ENCODE measurements at places on chromosomes 13 and 19.

- no peak for DNase-seq
Measured at GRCh38 chr19:35105411-35106290, 10.0 kb upstream of the FXYD3 start.

GRCh38 chr19:14265290-14266036 lies 59.5 kb upstream of the ADGRL1 start:
- DNase-seq = no peak

DNA sequence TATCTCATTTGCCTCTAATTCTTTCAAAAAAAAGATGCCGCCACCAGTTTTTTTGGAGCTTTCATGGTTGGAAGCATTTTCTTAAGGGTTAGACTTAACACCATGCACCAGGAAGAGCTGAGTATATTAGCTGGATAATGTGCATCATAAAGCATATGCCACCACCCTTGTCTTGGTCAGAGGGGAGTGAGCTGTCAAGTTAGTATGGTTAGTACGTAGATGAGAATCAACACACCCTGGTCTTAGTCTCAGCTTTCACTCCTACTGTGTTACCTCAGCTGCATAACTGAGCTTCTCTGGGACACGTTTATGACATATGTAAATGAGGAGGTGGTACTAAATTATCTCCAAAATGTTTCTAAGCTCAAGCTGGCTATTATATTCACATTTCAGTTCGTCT lies 415.6 kb downstream of the DCT start:
- no peak for DNase-seq

- no peak for DNase-seq
Measured at GRCh38 chr13:49641801-49642291, 13.5 kb downstream of the ARL11 start.

- no peak for DNase-seq
Measured at GRCh38 chr19:19232261-19232721, 20.5 kb downstream of the NCAN start.

- DNase-seq = peak; percentile 2
Measured at GRCh38 chr19:41548954-41549688, 26.8 kb upstream of the CEACAM21 start.

DNA sequence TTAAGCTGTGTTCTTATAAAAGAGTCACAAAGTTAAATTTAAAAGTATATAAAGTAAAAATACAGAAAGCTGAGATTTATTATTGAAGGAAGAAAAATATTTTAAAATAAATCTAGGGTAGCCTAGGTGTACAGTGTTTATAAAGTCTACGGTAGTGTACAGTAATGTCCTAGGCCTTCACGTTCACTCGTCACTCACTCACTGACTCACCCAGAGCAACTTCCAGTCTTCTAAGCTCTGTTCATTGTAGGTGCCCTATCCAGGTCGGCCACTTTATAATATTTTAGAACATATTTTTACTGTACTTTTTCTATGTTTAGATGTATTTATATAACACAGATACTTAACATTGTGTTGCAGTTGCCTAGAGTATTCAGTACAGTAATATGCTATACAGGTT lies 47.4 kb downstream of the NDFIP2 start:
- DNase-seq = no peak

GRCh38 chr13:65836066-65836465 lies 1394.1 kb downstream of the PCDH9 start:
- DNase-seq = no peak

DNA sequence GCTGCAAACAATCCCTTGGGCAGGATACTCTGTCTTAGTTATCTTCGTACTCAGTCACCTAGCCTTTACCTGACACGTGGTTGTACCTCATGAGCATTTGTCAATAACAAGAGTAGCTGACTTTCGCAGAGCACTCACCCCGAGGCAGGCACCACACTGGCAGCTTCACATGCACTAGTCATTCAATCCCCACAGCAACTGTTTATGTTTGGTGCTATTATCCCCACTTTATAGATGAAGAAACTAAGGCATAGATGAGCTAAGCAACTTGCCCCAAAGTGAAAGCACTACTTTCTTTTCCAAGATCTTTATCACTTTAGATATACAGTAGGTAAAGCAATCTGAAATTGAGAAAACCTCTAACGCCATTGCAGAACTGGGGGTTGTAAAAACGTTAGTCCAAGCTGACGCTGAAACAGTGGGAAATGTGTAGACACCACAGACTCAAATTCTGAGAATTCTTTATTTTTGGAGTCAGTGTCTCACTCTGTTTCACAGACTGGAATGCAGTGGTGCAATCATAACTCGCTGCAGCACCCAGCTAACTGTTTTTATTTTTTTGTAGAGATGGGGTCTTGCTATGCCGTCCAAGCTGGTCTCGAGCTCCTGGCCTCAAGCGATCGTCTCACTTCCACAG lies 446.0 kb downstream of the FOXO1 start:
- no peak for DNase-seq

DNA sequence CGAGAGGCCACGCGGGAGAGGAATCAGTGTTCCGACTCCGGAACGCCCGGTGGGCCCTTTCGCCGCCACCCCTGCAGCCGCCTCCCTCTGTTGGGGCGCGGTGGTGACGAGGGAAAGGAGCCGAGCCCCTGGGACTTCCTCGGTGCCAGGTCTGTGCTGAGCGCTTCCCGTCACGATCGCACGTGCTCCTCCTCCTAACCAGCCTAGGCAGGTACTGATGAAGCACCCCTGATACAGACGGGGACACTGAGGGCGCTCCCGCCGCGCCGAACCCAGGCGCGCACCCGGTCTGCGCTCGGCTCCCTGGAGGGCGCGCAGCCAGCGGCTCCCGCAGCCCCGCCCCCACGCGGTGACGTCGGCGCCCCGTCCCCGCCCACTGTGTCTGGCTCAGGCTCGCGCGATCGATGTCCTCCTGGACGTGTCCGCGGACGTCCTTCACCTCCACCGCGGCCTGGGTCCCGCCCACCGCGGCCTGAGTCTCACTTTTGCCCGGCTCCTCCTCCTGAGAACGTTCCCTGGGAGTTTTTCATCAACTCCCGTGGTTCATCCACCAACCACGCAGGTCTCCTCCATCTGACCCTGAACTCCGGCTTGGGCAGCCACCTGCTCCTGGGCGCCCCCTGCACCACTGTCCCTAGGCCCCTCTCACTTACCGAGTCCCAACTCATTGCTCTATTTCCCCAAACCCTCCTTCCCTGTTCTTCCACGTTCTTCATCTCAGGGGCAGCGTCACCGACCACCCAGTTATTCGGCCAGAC lies 2.6 kb upstream of the KLK15 start:
- peak; percentile 83 for DNase-seq

DNA sequence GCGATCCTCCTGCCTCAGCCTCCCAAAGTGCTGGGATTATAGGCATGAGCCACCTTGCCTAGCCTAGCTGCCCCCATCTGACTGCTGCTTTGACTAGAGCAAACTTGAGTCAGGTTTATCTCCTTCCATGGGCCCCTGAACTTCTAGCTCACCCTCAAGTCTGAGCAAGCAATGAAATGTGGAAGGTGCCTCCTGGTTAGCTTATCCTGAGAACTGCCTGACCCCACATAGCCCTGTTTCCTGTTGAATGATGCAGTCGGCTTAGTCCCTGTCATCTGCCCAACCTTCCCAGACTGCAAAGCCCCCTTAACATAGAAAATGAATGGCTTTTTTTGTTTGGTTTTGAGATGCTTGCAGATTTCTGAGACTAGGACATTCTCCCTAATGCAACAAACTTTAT lies 8.9 kb upstream of the TMEM160 start:
- DNase-seq = no peak

DNA sequence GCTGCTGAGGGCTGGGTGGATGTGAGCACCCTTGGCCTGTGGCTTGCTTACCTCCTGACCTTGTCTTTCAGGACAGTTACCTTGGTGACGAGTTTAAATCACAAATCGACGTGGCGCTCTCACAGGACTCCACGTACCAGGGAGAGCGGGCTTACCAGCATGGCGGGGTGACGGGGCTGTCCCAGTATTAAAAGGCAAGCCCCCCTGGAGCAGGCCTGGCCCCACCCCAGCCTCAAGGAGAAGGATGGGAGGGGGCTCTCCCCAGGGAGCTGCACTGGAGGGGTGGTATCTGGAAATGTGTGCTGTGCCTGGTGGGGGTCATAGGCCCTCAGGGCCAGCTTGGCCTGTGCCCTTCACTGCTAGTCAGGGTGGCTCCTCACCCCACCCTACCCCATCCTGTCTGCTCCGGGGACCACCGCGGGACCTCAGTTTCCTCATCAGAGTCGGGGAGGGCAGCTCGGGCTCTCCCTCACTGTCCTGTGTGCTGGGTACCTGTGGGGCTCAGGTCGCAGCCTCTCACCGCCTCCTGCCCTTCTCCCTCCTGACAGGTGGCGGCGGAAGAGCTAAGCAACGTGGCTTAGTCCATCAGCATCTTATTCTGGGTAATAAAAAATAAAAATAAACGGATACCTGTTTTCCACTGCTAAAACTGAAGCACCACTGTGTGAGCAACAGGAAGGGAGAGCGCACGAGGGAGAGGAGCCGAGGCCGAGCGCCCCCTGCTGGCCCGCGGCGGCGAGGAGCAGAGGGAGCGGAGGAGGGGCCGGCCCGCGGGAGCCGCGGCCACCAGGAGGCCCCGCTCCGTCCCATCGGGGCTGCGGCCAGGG lies 29.8 kb downstream of the CERS1 start:
- DNase-seq = peak; percentile 77

DNA sequence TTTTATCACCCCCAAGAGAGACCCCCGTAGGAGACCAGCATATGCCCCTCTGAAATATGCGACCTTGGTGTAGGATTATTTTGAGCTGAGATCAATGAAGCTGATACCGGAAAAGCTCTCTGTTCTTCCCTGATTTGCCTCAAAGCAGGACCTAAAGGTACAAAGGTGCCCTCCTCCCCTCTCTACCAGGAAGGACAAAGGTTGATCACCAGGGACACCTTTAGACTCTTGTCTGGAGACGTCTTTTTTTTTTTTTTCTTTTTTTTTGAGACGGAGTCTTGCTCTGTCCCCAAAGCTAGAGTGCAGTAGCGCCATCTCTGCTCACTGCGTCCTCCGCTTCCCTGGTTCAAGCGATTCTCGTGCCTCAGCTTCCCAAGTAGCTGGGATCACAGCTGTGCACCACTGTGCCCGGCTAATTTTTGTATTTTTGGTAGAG lies 792 bp upstream of the PEX11G start:
- no peak for DNase-seq

GRCh38 chr13:89401264-89401675 lies 1730.1 kb downstream of the SLITRK5 start:
- DNase-seq = no peak

DNA sequence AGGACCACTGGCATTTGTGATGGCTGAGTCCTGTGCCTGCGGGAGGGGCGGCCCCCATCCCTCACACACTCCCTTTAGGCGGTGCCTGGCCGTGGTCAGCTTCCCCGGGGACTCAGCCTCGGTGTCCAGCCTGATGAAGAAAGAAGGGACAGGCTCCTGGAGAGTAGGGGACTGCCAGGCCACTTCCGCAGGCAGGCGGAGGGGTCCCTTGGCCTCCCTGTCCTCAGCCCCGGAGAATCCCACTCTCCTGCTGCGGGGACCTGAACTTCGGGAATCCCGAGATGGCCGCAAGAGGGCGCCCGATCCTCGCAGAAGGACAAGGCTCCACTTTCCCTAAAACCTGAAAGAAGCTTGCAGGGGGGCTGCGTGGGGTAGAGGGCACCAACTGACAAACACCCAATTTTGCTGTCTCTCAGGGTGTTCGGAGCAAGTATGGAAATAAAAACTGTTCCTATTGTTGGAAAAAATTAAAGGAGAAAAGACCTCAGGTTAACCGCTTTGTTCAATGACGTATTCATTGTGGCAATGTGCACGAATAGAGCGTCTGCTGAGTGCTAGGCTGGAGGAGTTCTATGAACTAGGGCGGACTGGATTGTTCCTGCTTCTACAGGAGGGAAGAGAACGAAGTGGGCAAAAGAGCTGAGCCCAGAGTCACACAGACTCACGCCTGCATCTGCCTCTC lies 297.3 kb downstream of the ZNF536 start:
- peak; percentile 84 for DNase-seq

DNA sequence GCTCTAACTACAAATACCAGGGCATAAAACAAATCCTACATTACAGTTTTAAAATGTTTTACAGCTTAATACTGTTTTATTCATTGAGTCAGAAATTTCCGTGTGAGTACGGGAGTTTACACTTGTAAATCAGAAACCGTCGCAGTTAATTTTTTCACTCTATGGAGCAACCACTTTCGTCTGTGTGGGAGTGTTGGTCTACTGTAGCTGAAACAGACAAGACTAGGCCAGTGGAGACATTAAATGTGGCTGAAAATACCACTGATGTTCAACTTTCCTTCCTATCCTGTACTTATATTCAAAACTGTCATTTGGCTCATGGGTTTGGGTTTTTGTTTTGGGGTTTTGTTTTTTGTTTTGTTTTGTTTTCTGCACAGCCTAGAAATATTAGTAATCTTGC lies 268.7 kb downstream of the DCT start:
- no peak for DNase-seq

- no peak for DNase-seq
Measured at GRCh38 chr13:98997738-98998641, 20.1 kb upstream of the DOCK9 start.

GRCh38 chr13:23788459-23788858 lies 100.7 kb downstream of the MIPEP start:
- no peak for DNase-seq

DNA sequence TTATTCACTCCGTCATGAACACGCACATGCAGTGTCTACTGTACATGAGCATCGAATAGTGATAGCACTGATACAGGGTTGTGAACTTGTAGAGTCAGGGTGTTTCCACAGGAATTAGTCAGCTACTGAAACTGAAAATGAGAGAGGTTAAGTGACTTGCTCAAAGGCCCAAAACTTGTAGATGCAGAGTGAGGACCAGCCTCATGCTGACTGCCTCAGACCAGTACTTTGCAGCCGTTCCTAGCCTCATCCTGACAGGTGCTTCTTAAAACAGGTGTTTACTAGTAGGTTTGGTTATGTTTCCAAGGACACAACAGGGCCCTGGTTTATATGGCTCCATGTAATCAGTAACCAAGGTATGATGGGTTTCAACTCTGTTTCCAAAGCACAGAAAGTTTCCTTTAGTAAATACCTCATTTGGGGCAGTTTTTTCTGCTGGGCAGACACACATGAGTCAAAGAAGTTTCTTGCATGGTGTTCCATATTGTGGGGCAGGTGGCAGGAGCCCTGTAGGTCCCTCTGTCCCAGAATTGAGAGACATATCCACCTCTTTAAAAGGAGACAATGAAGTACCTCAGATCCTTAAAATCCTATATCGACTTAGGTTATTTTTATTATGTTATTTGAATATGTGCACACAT lies 16.0 kb downstream of the FGF9 start:
- no peak for DNase-seq

- no peak for DNase-seq
Measured at GRCh38 chr19:49581007-49581508, at the start of gene PRRG2. Gene PRRG2, plus strand, starts transcription at chr19:49581316. Its CDS starts 1,904 bp downstream, at chr19:49583220.

- no peak for DNase-seq
Measured at GRCh38 chr13:18235172-18235571, 946.5 kb downstream of the TUBA3C start.

- DNase-seq = no peak
Measured at GRCh38 chr13:112213467-112214255, 146.7 kb downstream of the SOX1 start.

DNA sequence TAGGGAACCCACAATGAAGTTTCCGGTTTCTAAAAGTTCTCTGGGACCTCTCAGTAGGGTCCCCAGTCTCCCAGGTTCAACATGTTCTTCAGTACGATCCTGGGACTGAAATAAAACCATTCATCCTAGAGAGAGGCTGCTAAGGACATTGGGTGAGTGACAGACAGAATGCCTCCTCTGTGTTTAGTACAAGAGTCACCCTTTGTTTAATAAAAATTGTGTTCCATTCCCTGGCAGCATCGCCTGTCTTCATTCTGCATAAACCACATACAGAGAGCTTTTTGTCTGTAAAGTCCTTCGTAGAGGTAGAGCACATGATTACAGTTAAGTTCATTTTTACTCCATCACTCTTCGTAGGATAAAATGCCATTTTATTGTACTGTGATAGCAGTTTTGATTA lies 95.3 kb upstream of the GPR12 start:
- no peak for DNase-seq

Measured in neural crest cell (in vitro differentiated cells).